ENCODE measurements at places on chromosomes 2 and 18. TPM values are rescaled to one million over a fixed set of nuclear protein-coding genes. Genes with fewer than 3 reads are reported as not detected.

DNA sequence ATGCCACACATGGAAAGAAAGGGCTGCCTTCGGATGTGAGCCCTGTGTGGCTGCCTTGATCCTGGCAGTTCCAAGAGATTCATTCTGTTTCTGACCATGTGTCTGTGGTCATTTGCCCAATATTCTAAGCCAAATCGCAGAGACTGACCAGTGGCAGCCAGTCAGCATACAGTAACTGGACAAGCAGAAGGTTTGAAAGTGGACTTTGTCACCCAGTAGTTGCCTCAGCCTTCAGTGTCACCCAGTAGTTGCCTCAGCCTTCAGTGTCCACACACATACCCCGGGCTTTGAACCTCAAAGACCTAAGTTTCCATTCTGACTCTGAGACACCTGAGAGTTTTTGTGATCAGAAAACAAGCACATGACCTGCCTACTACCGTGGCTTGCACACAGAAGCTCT, 5.0 kb downstream of the RFX8 start:
- no peak overlapping the region for H3K4me3 ChIP-seq
- peaks cover 29% of the 10 kb centered on the region for H3K4me1 ChIP-seq
- DNase-seq, result no peak
- H3K27me3 ChIP-seq, result peaks cover 27% of the 10 kb centered on the region
- no peaks in the 10 kb centered on the region for H3K36me3 ChIP-seq
- H3K27ac ChIP-seq, result no peak overlapping the region

DNA sequence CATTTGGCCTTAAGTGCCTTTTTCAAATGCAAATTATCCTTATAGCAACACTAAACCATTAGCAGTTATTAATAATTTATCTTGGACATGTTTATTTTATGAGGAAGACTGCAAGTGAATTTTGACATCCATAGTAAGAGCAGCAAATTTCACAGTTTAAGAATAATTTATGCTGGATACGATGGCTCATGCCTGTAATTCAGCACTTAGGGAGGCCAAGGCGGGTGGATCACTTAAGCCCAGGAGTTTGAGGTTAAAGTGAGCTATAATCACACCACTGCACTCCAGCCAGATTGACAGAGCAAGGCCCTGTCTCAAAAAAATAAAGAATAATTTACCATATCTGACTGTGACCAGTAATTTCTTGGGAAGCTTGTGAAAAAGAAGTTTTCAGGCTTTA, 286.2 kb downstream of the TMX3 start:
- no peak for DNase-seq
- no peak overlapping the region for H3K27ac ChIP-seq
- no peak overlapping the region for H3K4me3 ChIP-seq
- no peaks in the 10 kb centered on the region for H3K36me3 ChIP-seq
- H3K4me1 ChIP-seq, result no peaks in the 10 kb centered on the region
- H3K27me3 ChIP-seq, result no peaks in the 10 kb centered on the region

DNA sequence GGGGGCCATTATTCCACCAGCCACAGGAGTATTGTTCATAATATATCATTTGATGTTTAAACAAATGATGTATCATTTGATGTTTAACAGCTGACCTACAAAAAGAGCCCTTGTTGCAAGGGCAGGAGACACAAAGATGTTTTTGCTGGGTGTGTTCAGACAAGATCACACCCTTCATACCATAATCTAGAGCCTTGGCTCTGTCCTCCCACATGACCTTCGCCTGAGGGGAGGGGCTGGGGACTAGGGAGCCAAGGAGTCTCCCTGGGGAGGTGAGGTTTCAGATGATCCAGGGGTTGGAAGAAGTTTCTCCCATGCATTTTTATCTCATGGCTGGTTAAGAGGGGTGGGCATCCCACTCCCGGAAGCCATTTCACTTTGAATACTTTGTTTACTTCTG, 33.5 kb downstream of the CDC42EP3 start:
- no peaks in the 10 kb centered on the region for H3K27me3 ChIP-seq
- no peak overlapping the region for H3K4me3 ChIP-seq
- DNase-seq, result no peak
- peaks cover 17% of the 10 kb centered on the region for H3K4me1 ChIP-seq
- H3K36me3 ChIP-seq, result peaks cover 6% of the 10 kb centered on the region

DNA sequence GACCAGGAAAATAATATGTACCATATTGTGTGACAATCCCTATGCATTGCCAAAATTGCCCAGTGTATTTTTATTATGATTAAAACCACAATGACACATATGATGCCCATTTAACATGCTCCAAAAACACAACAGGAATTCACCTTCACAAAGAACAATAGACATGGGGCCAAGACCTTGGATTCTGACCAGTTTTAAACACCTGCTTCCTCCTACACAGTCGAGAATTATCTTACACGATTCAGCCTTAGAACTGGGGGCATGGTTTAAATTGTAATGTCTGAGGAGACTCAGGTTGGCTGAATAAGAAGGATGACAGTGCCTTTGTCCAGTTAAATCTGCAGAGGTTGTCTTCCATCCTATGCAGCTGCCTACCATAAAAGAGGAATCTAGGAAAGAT, 212.7 kb downstream of the PLCL1 start:
- no peak for DNase-seq
- no peak overlapping the region for H3K27ac ChIP-seq
- no peak overlapping the region for H3K4me3 ChIP-seq
- no peaks in the 10 kb centered on the region for H3K4me1 ChIP-seq
- H3K27me3 ChIP-seq, result no peaks in the 10 kb centered on the region
- H3K36me3 ChIP-seq, result no peaks in the 10 kb centered on the region

GRCh38 chr2:143548032-143548431, 418.8 kb downstream of the ARHGAP15 start:
- DNase-seq, result no peak
- peaks cover 26% of the 10 kb centered on the region for H3K4me1 ChIP-seq
- no peak overlapping the region for H3K4me3 ChIP-seq
- H3K36me3 ChIP-seq, result peaks cover 3% of the 10 kb centered on the region
- H3K27ac ChIP-seq, result no peak overlapping the region

DNA sequence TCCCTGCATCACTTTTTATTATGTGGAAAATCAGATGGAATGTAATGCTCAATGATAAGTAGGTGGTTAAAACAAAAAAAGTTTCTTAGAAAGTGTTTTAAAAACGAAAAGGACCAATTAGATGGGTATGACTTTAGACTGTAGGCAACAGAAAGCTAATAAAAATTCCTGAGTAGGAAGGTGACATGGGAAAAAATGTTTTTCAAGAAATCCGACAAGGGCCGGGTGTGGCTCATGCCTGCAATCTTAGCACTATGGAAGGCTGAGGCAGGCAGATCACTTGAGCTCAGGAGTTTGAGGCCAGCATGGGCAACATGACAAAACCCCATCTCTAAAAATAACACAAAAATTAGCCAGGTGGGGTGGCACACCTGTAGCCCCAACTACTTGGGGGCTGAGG, 126.1 kb downstream of the THADA start:
- no peak overlapping the region for H3K4me3 ChIP-seq
- no peak for DNase-seq
- H3K4me1 ChIP-seq, result peaks cover 13% of the 10 kb centered on the region
- H3K27ac ChIP-seq, result no peak overlapping the region

- no peak for DNase-seq
- H3K27me3 ChIP-seq, result no peaks in the 10 kb centered on the region
- H3K4me1 ChIP-seq, result no peaks in the 10 kb centered on the region
- H3K36me3 ChIP-seq, result no peaks in the 10 kb centered on the region
- H3K4me3 ChIP-seq, result no peak overlapping the region
These were observed 17.5 kb upstream of the ADAM17 start for GRCh38 chr2:9573013-9573720.

DNA sequence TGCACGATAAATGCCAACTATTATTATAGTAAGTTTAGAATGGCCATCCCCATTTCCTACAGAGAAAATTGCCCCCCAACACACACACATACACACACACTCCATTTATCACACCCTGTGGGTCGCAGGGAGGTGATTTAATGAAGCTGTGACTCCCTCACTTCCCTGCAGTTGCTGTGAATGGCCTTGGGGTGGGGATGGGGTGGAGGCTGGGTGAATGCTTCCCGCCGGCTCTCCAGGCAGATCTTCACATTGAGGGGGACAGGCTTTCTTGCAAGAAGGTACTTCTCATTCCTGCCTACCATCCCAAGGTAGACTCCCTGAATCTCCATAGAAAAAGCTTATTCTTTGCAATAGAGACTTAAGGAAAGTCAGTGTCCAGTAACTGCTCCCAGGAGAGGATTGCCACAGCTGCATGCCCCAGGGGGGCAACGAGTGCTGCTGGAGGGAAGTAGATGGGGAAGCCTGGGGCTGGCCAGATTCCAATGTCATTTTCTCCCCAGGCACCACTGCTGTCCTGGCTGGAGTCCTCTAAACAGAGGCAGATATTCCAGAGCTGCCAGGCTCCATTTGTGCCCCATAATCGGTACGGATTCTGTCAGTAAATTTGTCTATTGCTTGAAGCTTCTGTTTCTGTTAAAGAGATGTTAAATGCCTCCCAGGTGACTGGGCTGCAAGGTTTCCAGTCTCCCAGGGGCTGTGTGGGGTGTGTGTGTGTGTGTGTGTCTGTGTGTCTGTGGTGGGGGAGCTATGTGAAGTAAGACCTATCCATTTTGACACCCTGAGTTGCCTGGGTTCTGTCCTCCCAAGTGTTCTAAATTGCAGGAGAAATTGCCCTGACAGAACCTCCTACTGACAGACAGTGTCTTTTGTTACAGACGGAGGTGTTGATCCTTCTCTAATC, 265.5 kb downstream of the SRBD1 start:
- no peaks in the 10 kb centered on the region for H3K36me3 ChIP-seq
- no peak for DNase-seq
- H3K4me1 ChIP-seq, result peaks cover 21% of the 10 kb centered on the region
- H3K27me3 ChIP-seq, result peaks cover 3% of the 10 kb centered on the region

- DNase-seq, result peak; percentile 44
- peaks cover 16% of the 10 kb centered on the region for H3K27me3 ChIP-seq
- H3K4me1 ChIP-seq, result peaks cover 17% of the 10 kb centered on the region
- H3K27ac ChIP-seq, result peak overlapping the region; percentile 67
These were observed 784 bp downstream of the ROCK1 start for GRCh38 chr18:21110713-21111345.

- no peak overlapping the region for H3K27ac ChIP-seq
- H3K27me3 ChIP-seq, result no peaks in the 10 kb centered on the region
- H3K4me3 ChIP-seq, result no peak overlapping the region
- H3K36me3 ChIP-seq, result no peaks in the 10 kb centered on the region
- peaks cover 41% of the 10 kb centered on the region for H3K4me1 ChIP-seq
These were observed 422.7 kb downstream of the TGIF1 start for GRCh38 chr18:3872641-3873040.

GRCh38 chr2:231364061-231364460, 31.4 kb upstream of the B3GNT7 start:
- H3K4me1 ChIP-seq, result peaks cover 58% of the 10 kb centered on the region
- H3K36me3 ChIP-seq, result peaks cover 7% of the 10 kb centered on the region
- no peak overlapping the region for H3K4me3 ChIP-seq
- no peaks in the 10 kb centered on the region for H3K27me3 ChIP-seq

- no peak overlapping the region for H3K4me3 ChIP-seq
- no peak overlapping the region for H3K27ac ChIP-seq
- no peaks in the 10 kb centered on the region for H3K4me1 ChIP-seq
- DNase-seq, result no peak
- H3K36me3 ChIP-seq, result no peaks in the 10 kb centered on the region
These were observed 11.1 kb downstream of the DHRS9 start for GRCh38 chr2:169080250-169081069.

- no peak overlapping the region for H3K27ac ChIP-seq
- H3K27me3 ChIP-seq, result no peaks in the 10 kb centered on the region
- H3K4me1 ChIP-seq, result 0 out of 2 replicates have a peak, but pooled peaks cover 2% of the 10 kb centered on the region
- no peak for DNase-seq
These were observed 64.6 kb upstream of the FN1 start for GRCh38 chr2:215500466-215500865.

- H3K4me3 ChIP-seq, result no peak overlapping the region
- peak overlapping the region; percentile 36 for H3K27ac ChIP-seq
- peaks cover 3% of the 10 kb centered on the region for H3K36me3 ChIP-seq
- no peaks in the 10 kb centered on the region for H3K27me3 ChIP-seq
- DNase-seq, result peak; percentile 51
These were observed 27.5 kb downstream of the EML4 start for GRCh38 chr2:42196403-42197267.

- H3K27me3 ChIP-seq, result no peaks in the 10 kb centered on the region
- H3K4me1 ChIP-seq, result peaks cover 14% of the 10 kb centered on the region
- H3K36me3 ChIP-seq, result no peaks in the 10 kb centered on the region
- no peak overlapping the region for H3K4me3 ChIP-seq
- no peak for DNase-seq
- no peak overlapping the region for H3K27ac ChIP-seq
These were observed 50.1 kb downstream of the MAP2 start for GRCh38 chr2:209473930-209474419.

GRCh38 chr18:46471809-46472498, 185.1 kb downstream of the LOXHD1 start:
- H3K27me3 ChIP-seq, result no peaks in the 10 kb centered on the region
- H3K27ac ChIP-seq, result no peak overlapping the region
- no peaks in the 10 kb centered on the region for H3K36me3 ChIP-seq
- H3K4me1 ChIP-seq, result peaks cover 29% of the 10 kb centered on the region

DNA sequence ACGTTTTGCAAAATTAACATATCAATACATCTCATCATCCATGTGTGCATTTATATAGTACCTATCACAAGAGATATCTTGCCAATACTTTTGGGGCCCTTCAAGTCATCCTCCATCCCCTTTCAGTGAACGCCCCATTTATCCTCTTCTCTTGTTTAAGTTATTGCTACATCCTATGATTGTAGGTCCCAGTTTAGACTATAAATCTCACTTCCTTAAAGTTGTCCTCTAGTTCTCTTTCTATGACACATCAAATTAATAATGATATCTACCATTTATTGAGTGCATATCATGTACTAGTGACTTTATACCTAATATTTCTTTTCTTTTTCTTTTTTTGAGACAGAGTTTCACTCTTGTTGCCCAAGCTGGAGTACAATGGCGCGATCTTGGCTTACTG, 28.8 kb upstream of the FBXO11 start:
- H3K27ac ChIP-seq, result no peak overlapping the region
- peaks cover 16% of the 10 kb centered on the region for H3K4me1 ChIP-seq
- H3K36me3 ChIP-seq, result no peaks in the 10 kb centered on the region
- H3K27me3 ChIP-seq, result no peaks in the 10 kb centered on the region
- H3K4me3 ChIP-seq, result no peak overlapping the region

DNA sequence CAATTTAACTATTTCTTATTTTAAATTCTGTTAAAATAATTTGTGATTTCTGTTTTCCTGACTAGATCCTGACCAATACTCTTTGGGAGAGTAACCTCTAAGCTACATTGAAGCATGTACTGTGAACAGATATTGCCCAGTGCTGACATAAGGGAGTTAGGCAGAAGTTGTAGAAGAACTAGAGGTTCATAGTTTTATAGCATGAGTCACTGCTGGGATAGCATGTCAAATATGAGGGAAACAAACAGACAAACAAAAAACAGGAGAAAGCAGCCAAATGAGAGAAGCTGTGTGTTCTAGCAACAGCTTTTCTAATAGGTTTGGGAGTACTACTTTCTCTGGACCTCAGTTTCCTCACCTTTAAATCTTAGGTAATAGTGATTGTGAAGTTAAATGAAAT, 72.4 kb downstream of the CERS6 start:
- no peak overlapping the region for H3K27ac ChIP-seq
- H3K27me3 ChIP-seq, result no peaks in the 10 kb centered on the region
- peaks cover 39% of the 10 kb centered on the region for H3K4me1 ChIP-seq
- no peak overlapping the region for H3K4me3 ChIP-seq
- no peak for DNase-seq
- no peaks in the 10 kb centered on the region for H3K36me3 ChIP-seq

GRCh38 chr2:19187323-19188020, 171.0 kb downstream of the OSR1 start:
- H3K27me3 ChIP-seq, result no peaks in the 10 kb centered on the region
- no peaks in the 10 kb centered on the region for H3K4me1 ChIP-seq
- no peak overlapping the region for H3K27ac ChIP-seq
- no peaks in the 10 kb centered on the region for H3K36me3 ChIP-seq
- no peak for DNase-seq

The UGT1A10 gene
- 0.11 TPM for total RNA-seq

The C2orf42 gene
- 13.1 TPM for total RNA-seq

The PLEKHH2 gene
- 5.8 TPM for total RNA-seq

The NBEAL1 gene
- total RNA-seq, result 7.7 TPM

The CABYR gene
- 19.3 TPM for total RNA-seq

The CCDC74B gene
- 3.4 TPM for total RNA-seq

The ST8SIA3 gene
- total RNA-seq, result 2.3 TPM

The OSBPL6 gene
- 8.3 TPM for total RNA-seq

Data from WTC11 (cell line).